ENCODE measurements at places on chromosomes 7 and 10.

DNA sequence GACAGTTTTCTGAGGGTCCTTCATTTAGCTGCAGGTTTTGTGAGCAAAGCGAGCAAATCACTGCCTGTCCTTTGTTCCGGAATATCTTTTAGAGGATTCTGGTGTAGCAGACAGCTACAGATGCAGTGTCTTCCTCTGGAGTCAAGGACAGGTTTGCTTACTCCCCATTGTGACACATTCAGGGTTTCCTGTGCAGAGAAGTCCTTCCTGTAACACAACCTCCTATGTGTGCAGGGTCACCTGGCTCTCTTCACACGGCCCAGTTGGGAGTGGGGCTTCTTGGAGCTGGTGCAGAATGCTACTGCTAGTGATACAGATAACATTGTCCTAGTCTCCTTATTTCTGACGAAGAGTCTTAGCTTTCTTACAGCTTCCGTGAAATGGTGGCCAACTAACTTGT is 47.9 kb downstream of the RBM33 start:
- no peak for DNase-seq

GRCh38 chr10:94481410-94481809 is 64.2 kb upstream of the HELLS start:
- DNase-seq, result no peak

- DNase-seq, result peak; percentile 54
Observed at GRCh38 chr7:54664235-54665228, 94.5 kb downstream of the SEC61G start.

- DNase-seq, result peak; percentile 56
Observed at GRCh38 chr10:1739751-1740150, 2.4 kb upstream of the ADARB2 start.

DNA sequence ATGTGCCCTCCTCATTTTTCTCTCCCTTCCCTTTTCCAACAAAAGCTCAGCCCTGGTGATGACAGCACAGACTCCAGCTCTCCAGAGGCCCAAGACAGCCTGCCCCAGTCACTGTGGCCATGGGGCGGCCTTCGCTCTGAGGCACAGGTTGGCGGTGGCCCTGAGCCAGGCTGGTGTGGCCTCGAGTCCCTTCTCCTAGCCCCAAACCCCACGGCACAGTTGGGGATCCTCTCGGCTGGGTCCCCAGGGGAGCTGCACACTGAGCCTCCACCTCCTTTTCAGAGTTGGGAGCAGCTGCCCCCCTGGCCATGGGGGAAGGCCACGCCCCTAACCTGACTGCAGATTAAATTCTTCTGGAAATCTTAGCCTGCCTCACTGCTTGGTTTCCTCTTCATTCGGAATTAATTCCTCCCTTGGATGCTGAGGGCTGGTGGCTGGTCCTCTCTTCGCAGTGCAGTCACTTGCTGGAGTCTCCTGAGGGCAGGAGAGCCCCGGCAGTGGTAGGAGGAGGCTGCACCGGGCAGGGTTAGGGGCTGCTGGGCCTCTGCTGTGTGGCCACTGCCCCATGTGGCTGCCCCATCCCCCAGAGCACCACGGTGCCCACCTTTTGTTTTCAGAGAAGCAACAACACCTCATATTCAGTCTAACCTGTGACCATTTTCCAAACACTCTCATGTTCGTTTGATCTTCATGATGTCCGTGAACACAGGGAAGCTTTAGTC is 426.6 kb downstream of the DNAJB6 start:
- no peak for DNase-seq

GRCh38 chr10:91424016-91424415 is 13.9 kb downstream of the HECTD2 start:
- no peak for DNase-seq

DNA sequence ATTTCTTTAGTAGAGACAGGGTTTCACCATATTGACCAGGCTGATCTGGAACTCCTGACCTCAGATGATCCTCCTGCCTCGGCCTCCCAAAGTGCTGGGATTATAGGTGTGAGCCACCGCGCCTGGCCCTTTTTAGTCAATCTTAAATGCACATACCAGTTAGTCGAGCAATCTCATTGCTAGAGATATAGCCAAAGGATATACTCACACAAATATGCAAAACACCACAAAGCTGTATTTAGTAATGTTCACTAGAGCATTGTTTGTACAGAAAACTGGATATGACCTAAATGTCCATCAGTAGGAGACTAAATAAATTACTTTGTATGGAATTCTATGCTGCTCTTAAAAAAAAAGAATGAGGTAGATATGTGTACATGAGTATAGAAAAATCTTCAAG is 24.5 kb upstream of the IL6 start:
- no peak for DNase-seq

DNA sequence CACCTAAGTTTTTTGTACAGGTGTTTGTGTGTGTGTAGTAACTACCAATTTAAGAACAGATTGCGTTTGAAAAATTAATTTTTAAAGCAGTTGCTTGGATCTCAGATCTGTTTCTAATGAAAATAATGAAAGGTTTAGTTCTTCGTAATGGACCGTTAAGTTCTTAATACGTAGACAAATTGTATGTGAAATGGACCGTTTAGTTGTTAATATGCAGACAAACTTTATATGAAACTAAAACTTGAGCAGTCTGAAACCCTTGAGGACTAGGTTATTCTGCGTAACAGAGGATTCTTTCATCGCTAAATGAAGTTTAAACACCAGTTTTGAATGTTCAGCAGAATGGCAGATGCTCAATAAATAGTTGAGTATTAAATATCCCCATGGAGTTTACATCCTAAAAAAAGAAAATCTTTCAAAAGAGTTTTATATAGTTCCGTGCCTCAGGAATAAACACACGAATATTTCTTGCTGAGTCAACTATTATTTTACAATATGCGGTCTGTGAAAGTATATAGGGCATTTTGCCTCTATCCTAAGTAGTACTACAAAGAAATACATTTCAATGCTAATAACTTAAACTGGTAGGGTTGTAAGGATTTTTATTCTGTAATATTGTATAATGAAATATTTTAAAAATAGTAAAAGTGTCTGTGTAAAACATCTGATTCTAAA is 1.2 kb downstream of the DBF4 start:
- DNase-seq, result no peak

DNA sequence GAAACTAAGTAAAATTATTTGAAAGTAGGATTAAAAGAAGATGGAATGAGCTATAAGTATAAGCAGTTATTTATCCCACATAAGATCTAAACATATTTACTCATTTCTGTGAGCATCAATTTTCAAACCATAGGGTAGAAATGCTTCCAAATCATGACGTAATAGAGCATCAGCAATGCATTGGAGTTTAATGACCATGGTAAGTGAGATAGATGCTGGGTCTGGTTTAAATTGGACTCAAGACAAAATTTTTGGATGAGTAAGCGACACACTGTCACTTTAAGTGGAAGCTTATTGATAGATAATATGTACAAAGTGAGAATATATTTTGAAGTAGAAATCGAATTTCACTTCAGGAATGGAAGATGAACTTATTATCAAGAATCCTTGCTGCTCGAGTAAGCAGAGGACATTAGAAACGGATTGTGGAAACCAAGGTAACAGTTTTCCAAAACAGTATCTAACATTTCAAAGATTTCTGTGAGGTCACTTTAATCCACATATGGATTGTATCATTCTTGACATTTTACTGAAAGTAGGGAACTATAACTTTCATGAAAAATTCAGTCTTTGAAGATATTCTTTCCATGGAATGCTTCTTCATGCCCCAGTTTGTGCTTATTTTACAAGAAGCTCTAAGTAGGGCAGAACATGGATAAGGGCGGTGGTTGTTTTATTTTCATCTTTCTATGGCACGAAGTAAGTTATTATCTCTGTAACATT is 85.8 kb downstream of the AGMO start:
- no peak for DNase-seq

- DNase-seq, result no peak
Observed at GRCh38 chr7:39987641-39988347, 37.7 kb downstream of the CDK13 start.

DNA sequence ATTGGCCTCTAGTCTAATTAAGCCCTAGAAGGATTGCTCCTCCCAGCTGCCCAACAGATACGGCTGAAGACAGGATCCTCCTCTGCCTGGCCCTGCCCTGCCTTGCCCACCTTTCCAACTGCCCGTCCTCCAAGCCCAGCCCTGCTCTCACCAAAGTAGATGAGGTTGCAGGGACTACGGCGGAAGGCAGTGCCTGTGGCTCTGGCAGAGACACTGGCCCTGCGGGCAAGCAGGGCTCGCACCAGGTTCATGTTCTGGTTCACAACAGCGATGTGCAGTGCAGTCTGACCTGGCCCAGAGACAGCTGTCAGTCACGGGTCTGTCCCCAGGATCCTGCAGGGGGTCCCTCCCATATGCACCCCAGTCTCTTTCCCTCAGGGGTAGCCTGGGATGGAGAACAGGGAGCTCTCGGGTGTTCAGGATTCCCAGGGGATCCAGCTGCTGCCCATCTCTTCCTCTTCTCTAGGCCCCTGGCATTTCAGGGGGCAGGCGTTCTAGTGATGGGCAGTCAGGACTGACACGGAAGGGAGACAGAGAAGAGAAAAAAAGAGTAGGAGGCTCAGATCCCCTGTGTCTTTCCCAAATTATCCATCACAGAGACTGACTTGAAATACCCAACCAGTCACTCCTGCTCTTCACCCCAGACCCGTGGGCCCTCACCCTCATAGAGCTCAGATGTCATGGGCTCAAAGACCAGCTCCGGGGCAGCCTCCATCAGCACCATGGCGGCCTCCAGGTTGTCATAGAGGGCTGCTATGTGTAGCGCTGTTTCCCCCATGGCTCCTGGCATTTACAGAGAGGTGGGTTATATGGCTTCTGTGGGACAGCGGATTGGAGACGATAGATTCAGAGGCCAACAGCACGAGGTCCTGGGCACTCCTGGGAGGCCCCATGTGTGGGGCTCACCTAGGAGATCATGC is 8.3 kb downstream of the TRPV6 start:
- DNase-seq, result no peak

GRCh38 chr10:122010405-122011050 is 21.6 kb downstream of the TACC2 start:
- no peak for DNase-seq

DNA sequence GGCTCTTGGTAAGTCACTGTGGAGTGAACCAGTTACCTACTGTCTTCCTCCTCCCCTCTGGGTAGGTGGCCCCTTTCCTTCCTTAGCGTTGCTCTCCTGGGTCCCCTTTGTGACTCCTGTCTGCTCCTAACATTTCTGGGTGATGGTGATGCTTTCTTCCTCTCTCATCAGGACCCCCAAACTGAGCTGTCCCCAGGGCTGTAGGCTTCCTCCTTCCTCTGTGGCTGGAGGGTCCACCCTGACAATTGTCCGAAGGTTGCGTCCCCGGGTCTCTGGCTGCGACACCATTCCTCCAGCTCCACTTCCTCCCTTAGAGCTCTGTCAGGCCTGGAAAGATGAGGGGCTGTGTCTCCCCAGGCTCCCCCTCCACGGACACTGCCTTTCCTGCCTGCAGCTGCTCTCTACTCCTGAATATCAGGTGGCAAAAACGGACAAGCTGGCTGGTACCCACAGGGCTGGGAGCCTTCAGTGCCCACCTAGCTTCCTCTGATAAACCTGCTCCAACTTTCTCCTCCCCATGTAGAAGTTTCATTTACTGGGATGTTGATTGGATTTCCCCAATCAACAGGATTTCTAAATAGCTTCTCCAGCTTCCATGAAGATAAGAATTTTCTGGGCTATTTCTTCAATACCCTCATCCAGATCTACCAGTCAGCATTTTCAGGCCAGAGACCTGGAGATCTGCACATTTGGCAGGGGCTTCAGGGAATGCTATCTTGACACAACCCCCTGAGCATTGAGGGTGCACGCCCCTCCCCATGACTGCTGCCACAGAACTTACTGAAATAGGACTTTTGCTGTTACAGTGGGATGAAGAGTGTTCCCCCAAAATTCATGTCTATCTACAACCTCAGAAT is 506.5 kb downstream of the TCERG1L start:
- DNase-seq, result no peak

DNA sequence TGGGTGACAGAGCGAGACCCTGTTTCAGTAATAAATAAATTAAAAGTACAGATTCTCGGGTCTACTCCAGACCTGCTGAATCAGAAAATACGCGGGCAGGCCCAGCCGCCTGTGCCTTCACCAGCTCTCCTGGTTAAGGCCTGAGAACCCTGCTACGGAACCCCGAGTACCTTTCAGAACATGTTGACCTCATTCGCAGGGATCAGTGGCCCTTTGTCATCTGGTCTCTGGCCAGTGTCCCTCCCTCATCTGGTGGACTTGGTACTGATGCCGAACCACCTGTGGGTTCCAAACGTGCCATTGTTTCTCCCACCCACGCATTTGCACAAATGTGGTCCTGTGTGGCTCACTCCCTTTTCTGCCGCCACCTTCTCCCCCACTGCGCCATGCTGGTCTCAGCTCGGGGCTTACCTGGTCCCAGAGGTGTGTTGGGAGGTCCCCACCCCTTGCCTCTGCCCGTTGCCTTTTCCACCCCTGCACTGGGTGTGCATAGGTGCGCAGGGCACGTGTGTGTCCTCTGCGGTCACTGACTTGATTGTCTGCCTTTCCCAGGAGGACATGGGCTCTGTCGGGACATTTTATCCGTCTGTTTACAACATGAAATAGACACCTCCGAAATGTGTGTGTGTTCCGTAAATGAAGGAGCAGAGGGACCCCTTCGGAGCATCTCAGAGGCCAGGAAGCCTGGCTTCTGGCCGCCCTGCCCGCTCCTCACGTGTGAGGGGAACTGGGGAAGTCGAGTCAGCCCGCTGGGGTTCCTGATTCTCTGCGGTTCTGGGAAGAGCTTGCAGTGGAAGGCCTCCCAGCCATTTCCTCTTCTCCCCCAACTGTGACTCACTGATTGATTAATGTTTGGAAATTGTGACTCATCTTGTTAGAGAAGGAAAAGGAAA is 135.2 kb downstream of the CUX1 start:
- no peak for DNase-seq

GRCh38 chr10:33661580-33662336 is 327.3 kb upstream of the NRP1 start:
- DNase-seq, result peak; percentile 31

- DNase-seq, result no peak
Observed at GRCh38 chr10:59894114-59894513, 12.2 kb downstream of the CCDC6 start.

- DNase-seq, result no peak
Observed at GRCh38 chr10:17216901-17217395, 11.1 kb upstream of the VIM start.

- DNase-seq, result no peak
Observed at GRCh38 chr10:4643471-4643870, 182.5 kb upstream of the AKR1E2 start.

- DNase-seq, result no peak
Observed at GRCh38 chr10:98619446-98619845, 172.7 kb upstream of the HPS1 start.

DNA sequence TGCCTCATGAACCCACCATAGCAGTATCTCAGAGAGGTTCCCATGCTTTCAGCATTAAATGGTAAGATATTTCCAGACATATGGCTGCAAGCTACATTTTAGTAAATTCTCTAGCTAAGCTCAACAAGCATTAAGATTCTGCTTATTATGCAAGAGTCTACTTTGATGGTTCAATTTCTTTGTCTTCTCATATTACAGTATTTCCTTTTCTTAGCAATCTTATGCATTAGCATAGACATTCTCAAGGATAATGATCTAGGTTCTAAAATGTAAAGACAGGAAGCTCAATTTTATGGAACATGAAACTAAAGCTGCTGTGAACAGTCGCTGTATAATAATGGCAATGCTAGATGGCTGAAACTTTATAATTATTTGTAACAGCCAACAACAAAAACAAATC is 39.2 kb downstream of the MEOX2 start:
- no peak for DNase-seq

- peak; percentile 23 for DNase-seq
Observed at GRCh38 chr7:139798892-139799291, 21.1 kb upstream of the HIPK2 start.
